Head of caudate nucleus (tissue), 42 donors: ENCODE measurements at places on chromosomes 16 and 17.

- no peak for DNase-seq
Observed at GRCh38 chr16:2848933-2849725, 8.8 kb downstream of the PRSS22 start.

GRCh38 chr16:57341062-57341440, 17.5 kb upstream of the CCL22 start:
- no peak for DNase-seq

GRCh38 chr17:30378241-30378824, 394 bp upstream of the CPD start:
- DNase-seq, result peak; percentile 57

DNA sequence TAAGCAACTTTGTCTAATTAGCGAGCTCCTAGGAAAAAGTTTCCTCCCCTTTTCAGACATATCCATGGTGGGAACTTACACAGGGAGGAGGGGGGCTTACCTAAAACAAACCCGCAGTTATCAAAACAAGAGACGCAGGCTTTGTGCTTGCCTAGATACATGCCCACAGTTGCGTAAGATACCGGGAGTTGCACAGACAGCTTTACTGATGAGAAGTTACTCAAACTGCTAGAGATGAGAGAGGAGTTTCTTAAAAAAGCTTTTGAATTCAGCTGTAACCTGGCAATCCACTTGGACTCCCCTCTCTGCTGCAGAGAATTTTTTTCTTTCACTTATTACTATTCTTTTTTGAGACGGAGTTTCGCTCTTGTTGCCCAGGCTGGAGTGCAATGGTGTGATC, 6.8 kb upstream of the ZP2 start:
- DNase-seq, result no peak

GRCh38 chr16:55055262-55055661, 124.6 kb downstream of the IRX5 start:
- DNase-seq, result no peak

GRCh38 chr17:19703106-19703827, 13.1 kb downstream of the SLC47A2 start:
- DNase-seq, result no peak

GRCh38 chr16:17552351-17552750, 81.6 kb upstream of the XYLT1 start:
- DNase-seq, result no peak

DNA sequence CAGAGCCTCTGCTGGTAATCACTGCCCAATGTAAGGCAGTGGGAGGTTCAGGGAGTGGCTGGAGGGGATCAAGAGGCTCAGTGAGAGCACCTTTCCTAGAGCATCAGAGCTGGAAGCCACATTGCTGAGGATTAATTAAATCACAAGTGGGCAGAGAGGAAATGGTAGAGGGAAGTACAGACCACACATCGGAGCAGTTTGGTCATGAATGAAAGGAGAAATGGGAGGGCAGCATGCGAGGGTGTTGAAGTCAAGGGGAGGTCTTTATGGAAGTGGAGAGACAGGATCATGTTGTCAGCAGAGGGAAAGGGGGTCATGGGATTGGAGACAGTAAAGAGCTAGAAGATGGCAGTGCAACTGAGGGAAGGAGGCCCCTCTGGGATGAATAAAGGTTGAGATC, 2.3 kb downstream of the CCL17 start:
- DNase-seq, result no peak

- DNase-seq, result no peak
Observed at GRCh38 chr17:72299592-72299991, 178.8 kb downstream of the SOX9 start.

GRCh38 chr16:73163238-73163815, 115.4 kb upstream of the ZFHX3 start:
- DNase-seq, result no peak

- no peak for DNase-seq
Observed at GRCh38 chr16:55147396-55147795, 176.6 kb upstream of the IRX6 start.

- DNase-seq, result no peak
Observed at GRCh38 chr17:46106966-46107644, 86.1 kb downstream of the KANSL1 start.

DNA sequence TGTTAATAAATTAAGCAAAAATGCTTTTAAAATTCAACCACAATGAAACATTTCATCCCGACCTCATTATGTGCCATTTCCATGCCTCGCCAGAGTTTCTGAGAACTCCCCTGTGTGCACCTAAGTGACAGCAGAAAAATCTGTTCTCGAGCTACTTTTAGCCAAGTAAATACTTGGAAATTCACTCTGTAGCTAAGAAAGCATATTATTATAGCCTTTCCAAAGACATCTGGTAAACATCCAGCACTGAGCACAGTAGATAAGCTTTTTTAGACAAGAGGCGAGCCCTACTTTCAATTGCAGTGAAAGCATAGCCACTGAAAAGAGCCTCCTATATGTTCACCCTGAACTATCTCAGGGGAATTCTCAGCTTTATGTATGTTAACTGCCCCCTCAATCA, 242.8 kb upstream of the PSMD7 start:
- no peak for DNase-seq

DNA sequence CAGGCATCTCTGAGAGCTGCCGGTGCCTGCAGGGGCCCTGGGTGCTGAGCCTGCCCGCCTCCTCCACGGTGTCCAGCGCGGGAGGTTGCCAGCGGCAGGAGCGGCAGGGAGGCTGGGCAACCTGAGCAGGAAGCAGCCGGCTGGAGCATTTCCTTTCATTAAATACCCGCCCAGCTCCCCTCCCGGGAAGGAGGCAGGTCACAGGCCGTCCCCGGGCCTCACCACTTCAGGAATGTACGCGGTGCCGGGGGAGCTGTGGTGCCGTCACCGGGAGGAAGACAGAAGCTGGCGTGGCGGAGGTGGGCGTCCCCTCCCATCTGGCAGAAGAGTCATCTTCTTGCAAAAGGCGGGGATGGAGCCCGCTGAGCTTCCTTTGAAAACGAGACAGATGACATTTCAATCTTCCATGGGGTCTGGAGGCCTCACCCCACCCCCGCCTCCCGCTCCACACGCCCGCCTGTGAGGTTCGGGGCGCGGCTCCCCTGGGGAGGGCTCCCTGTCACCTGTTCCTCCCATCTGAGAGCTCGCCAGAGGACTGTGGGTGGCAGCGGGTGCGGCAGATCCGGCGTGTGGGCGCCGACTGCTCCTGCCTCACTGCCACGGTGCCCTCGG, 16.0 kb downstream of the SOX8 start:
- peak; percentile 81 for DNase-seq

DNA sequence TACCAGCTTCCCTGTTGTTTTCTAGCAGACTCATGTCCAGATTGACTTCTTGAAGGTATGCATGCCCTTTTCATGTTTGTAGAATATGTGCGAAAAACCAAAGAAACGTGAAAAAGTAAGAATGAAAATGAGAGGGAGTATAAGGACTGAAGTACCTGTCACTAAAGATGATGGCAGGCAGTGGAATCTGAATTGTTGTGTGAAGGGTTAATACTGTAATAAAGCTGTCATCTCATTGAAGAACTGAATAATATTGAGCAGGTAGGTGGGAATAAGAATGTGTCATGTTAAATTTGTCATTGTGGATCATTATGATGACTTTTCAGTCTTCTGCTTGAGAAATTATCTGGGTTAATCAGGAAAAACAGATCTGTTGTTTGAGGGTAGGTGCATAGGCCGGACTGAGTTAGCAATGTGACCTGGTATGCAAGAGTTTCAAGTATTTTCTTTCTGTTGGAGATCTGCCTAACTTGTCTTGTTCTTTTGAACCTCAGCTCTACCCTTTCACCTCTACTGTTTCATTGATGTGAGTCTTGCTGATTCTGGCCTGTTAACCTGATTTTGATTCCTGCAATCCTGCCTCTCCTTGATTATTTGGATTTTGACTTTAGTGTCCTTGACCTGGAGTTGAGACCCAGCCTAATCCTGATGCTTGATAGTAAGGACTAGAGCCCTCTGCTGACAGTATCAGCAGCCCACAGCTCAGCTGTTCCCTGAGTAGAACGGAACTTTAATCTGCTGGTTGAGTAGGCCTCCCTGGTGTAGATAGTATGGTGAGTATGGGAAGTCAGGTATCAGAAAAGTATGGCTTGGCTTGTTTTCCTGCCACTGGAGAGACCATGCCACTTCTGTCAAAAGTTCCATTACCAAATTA, 64.6 kb downstream of the MAP2K4 start:
- DNase-seq, result no peak

GRCh38 chr17:17387017-17387497, 83.9 kb downstream of the NT5M start:
- no peak for DNase-seq

- DNase-seq, result peak; percentile 9
Observed at GRCh38 chr16:8958344-8959167, 5.2 kb downstream of the USP7 start.

- DNase-seq, result peak; percentile 77
Observed at GRCh38 chr17:330993-331701, 21.5 kb downstream of the RPH3AL start.

DNA sequence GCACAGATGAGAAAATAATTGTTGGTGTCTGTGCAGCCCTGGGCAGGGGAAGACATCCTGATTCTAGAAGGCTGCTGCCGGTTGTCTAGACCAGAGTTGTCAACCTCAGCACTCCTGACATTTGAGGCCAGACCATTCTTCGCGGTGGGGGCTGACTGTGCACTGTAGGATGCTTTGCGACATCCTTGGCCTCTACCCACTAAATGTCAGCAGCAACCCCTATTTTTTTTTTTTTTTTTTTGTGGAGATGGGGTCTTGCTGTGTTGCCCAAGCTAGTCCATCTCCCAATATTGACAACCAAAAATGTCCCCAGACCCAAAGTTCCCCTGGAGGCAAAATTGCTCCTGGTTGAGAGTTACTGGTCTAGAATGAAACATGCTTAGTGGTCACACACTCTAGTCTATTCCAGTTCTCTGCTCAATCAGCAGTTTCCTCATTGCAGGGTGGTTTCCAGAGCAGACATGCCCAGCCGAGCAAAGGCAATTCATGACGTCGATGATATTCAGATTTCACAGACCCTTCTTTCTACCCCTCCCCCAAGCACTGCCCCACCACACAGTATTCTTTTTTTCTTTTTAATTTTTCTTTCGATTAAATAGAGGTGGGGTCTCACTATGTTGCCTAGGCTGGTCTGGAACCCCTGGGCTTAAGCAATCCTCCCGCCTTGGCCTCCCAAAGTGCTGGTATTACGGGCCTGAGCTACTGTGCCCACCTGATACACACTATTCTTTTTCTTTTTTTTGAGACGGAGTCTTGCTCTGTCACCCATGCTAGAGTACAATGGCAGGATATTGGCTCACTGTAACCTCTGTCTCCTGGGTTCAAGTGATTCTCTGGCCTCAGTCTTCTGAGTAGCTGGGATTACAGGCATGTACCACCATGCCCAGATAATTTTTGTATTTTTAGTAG, 9.0 kb downstream of the C17orf99 start:
- no peak for DNase-seq

- DNase-seq, result no peak
Observed at GRCh38 chr17:34725008-34725407, 145.6 kb downstream of the TMEM132E start.

GRCh38 chr17:28413804-28414203, 7.8 kb upstream of the SLC46A1 start:
- no peak for DNase-seq

DNA sequence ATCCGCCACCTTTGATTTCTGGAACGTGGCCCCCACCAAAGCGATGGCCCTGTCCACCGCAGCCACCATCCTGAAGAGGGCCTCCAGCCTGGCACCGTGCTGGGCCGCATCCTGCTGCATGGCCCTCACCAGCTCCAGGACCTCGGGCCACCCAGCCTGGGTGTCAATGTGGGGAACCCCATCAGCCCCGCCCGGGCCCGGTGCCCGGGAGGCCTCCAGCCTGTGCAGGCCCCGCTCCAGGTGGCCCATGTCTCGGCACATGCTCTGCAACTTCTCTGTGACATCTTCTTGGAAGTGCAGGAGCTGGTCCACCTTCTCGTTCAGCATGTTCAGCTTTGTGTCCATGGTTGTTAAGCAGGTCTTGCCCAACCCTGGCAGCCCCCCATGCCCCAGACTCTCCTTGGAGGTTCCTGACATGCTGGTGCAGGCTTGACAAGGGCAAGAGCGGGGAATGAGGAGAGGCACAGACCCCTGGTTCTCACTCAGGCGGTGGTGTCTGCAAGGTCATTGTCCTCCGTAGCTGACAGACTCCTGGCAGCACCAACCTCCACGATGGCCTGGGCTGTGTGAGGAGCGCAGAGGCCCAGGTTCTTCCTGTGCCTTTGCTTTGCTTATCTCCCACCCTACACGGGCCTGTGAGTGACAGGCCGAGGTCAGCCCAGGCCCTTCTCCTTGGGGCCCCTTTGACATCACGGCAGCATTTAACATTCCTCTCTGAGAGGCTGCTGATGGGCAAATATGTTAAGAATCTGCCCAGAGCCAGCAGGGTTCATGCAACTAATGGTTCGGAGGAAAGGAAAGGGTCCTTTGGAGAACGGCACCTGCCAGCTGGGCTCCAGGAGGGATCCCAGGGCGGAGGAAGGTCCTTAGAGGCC, at the start of gene MYLK3:
TSS of gene MYLK3 (minus strand) at position 568 of the 875 bp plus-strand sequence. CDS start at position 417, 151 bp downstream.
- DNase-seq, result no peak

DNA sequence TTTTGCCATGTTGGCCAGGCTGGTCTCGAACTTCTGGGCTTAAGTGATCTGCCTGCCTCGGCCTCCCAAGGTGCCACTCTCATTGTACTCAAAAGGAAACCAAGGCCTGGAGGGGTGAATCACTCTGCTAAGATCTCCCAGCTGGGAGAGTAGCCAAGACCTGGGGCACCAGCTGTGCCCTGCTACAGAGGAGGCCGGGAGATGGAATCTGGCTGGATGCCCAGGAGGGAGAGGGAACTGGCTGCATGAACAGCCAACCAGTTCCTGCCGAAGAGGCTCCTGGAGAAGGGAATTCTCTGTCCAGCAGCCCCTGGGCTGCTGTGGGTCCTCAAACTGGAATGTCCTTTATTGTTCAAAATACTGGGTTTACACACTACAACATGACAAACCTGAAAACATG, 238.7 kb upstream of the CIBAR2 start:
- peak; percentile 96 for DNase-seq

GRCh38 chr17:28720247-28720996, 637 bp downstream of the RPL23A start:
- no peak for DNase-seq

GRCh38 chr17:7496470-7497183, 12.5 kb downstream of the POLR2A start:
- no peak for DNase-seq

GRCh38 chr16:48879223-48880122, 269.5 kb upstream of the N4BP1 start:
- DNase-seq, result no peak
